Ovary (tissue), 10 donors: ENCODE measurements at places on chromosomes 4 and X. TPM values are rescaled to one million over a fixed set of nuclear protein-coding genes. Genes with fewer than 3 reads are reported as not detected.

DNA sequence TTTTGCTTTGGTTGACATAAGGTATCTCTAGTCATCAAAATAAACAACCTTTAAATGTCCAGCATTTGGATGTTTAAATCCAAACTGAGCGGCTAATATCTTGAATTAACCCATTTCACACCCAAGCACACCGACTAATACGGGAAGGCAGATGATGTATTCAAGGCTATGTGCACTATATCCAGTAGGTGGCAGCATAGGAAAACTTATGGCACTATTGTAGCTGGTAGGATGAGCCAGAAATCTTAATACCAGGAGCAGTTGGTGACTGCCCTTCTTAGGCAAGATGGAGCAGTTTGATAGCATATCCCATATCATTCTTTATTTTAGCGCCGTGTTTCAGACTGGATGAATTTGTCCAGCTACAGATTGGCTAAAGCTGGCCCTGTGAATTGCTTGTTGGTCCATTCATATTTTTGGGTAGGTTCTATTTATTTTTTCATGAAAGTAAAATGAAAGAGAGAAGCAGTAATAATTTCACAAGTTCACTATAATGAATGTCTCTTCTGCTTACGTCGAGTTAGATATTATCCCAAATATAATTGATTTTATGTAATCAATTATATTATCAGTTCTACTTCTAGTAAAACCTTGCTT, 24.4 kb downstream of the UCHL1 start:
- no peak for DNase-seq
- no peaks in the 10 kb centered on the region for H3K36me3 ChIP-seq
- H3K27ac ChIP-seq = no peak overlapping the region
- H3K27me3 ChIP-seq = no peaks in the 10 kb centered on the region

MAGEB2 gene
- total RNA-seq = not detected

GBA3 gene
- 0.40 TPM for total RNA-seq

SYP gene
- total RNA-seq = 3.3 TPM

TCEAL6 gene
- 4.0 TPM for total RNA-seq
